Stimulated activated CD8-positive, alpha-beta memory T cell treated with anti-CD3 and anti-CD28 coated beads, Interleukin-2, amount 100 ng/mL, for 1 hour (primary cell): ENCODE measurements at places on chromosomes 5 and 9.
A peak's percentile ranks its signal among the peaks of the same experiment; 100 is the strongest.

DNA sequence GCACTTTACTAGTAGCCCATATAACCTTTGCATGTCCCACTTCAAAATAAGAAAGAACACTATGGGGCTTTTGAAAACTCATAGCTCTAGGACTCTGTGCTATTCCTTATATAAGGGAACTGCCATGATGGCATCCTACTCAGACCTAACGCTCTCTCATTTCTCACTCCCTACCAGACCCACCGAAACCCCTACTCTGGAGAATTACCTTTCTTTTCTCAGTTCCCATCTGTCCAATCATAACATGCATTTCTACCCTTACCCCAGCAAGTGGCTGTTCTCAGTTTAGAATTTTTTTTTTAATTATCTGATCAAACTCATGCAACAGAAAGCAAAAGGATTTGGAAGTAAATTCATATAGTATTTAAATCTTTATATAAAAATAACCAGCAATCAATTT, 27.3 kb downstream of the CARNMT1 start:
- no peak for DNase-seq

GRCh38 chr5:17415321-17415758, 82.7 kb upstream of the TAF11L2 start:
- no peak for DNase-seq

DNA sequence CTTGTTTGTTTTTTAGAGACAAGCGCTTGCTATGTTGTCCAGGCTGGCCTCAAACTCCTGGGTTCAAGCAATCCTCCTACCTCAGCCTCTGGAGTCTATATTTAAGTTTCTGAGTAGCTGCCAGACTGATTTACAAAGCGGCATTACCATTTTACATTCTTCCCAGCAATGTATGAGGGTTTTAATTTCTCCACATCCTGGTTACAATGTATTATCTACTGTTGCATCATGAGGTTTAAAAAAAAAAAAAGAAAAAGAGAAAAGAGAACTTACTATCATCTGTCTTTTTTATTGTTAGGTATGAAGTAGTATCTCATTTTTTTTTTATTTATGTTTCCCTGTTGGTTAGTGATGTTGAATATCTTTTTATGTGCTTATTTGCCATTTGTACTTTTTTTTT, 18.9 kb upstream of the CLINT1 start:
- no peak for DNase-seq

DNA sequence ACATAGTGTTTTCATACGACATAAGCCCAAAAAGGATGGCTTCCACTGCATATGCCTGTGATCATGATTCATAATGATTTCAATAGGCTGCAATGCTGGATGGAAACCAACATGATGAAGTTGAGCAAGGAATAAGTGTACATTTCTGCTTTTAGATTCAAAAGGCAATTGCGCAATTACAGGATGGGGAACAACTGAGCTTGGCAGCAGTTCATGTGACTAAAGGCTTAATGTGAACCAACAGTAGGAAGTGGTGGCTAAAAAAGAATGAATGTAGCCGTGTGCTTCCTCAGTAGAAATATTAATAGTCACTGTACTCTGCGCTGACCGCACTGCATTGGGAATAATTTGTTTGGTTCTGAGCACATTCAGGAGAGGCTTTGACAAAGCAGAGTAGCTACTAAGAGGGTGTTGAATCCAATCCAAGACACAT, 51.2 kb downstream of the SLC1A3 start:
- no peak for DNase-seq

- no peak for DNase-seq
These were observed 17.8 kb upstream of the IFNB1 start for GRCh38 chr9:21095561-21095960.

- no peak for DNase-seq
These were observed 30.4 kb downstream of the GLT6D1 start for GRCh38 chr9:135608999-135609317.

DNA sequence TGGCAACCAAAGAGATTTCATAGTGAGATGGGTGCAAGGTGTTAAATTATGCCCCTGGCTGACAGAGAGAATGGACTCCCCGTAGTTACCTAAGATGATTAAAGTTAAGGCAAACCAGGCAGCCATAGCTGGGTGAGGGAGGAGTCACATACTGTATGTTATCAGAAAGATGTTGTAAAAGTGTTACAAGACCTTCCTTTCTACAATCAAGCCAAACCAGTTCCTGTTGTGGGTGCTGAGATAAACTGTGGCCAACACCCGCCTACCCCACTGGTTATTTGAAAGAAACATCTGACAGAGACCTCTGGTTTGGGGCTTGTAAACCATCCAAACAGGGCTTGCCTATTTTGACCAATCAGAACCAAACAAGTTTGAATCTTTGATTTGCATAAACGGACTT, 684.7 kb upstream of the NUDT12 start:
- no peak for DNase-seq

DNA sequence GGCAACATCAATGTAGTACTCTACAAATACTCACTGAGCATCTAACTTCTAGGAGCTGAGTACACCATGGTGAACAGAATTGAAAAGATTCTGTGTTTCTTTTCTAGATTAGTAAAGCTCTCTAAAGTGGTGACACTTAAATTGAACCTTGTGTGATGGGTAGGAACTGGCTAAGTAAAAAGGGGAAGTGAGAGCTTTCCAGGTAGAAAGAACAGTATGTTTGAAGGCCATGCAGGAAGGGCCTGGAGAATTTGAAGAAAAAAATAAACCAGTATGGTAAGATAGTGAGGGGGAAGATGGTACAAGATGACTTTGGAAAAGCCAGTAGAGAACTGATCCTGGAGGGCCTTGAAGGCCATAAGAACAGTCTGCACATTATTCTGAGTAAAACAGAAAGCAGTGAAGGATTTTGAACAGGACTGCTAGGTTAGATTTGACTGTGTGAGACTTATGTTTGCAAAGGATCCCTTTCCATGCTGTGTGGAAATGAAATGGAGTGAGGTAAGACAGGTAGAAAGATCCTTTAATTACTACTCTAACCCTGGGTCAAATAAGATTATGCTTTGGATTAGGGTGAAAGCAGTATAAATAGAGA, 46.7 kb upstream of the UBQLN1 start:
- no peak for DNase-seq

DNA sequence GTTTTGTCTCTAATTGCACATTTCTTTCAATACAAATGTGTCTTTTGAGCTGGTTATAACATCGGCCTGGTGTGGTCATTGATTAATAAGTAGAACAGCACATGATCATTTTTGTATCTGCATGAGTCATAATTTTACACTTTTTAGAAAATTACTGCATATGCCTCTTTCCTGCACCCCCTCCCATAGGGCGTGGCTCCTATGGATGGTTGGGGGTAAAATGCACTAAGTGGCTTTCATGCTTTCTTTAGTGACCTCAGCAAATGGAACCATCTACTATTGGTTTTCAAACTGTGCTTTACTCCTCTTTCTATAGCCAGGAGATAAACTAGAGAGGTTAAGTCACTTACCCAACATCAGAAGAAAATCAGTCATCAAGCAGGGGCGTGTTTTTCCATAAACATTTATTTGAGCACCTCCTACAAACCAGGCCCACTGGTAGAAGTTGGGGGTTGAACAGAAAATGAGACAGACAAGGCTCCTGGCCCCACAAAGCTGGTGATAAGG, 3.8 kb downstream of the ANXA6 start:
- no peak for DNase-seq

DNA sequence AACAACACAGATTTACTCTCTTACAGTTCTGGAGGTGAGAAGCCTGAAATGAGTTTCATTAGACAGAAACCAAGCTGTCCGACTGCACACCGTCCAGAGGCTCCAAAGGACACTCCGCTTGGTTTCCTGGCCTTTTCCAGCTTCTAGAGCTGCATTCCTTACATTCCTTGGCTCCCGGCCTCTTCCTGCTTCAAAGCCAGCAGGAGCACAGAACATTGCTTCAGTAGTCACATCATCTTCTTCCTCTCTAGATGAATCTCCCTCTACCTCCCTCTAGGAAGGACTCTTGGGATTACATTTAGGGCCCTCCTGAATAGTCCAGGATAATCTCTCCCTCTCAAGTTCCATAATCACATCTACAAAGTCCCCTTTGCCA, 213.3 kb downstream of the CDK5RAP2 start:
- DNase-seq = no peak

- DNase-seq = no peak
These were observed 38.0 kb downstream of the PALM2AKAP2 start for GRCh38 chr9:109817846-109818472.

- DNase-seq = no peak
These were observed 46.6 kb upstream of the OLFM1 start for GRCh38 chr9:135040892-135041291.

GRCh38 chr9:35790385-35791296, 750 bp upstream of the NPR2 start:
- DNase-seq = peak; percentile 34
